ENCODE measurements at places on chromosomes 5 and 9. TPM values are rescaled to one million over a fixed set of nuclear protein-coding genes. Genes with fewer than 3 reads are reported as not detected.

DNA sequence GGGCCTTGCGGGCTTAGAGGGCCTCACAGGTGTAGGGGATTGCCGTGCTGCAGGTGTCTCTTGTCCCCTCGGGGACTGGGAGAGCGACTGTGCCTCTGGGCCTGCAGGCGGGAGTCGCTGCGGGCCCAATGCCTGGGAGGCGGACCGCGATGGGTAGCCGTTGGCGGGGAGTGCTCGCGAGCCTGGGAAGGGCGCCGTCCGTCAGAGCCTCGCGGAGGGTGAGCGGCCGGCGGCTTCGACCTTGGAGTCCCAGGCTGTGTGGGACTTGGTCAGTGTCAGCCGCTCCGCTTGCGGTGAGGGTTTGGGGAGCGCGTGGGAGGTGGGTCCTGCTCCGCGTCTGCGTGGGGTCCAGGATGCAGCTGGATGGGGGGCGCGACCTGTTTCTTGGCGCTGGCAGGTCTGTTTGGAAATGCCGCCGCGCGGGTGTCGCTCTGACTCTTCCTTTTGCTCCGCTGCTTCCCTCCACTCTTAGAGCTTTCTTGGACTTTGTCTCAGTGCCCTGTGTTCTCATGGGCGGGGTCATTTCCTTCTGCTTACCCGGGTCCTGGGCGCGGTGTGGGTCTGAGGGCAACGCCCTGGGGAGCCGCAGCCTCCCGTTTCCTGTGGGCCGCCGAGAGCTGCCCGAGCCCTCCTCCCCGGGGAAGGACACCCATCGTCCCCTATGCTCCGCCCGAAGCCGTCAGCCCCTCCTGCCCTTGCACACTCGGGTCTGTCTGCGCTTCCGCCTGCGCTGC is 88.9 kb upstream of the CACNA1B start:
- peak overlapping the region; percentile 39 for H3K27ac ChIP-seq
- peaks cover 5% of the 10 kb centered on the region for H3K36me3 ChIP-seq
- DNase-seq = peak; percentile 76
- no peak overlapping the region for H3K4me3 ChIP-seq
- no peaks in the 10 kb centered on the region for H3K4me1 ChIP-seq
- no peaks in the 10 kb centered on the region for H3K27me3 ChIP-seq

DNA sequence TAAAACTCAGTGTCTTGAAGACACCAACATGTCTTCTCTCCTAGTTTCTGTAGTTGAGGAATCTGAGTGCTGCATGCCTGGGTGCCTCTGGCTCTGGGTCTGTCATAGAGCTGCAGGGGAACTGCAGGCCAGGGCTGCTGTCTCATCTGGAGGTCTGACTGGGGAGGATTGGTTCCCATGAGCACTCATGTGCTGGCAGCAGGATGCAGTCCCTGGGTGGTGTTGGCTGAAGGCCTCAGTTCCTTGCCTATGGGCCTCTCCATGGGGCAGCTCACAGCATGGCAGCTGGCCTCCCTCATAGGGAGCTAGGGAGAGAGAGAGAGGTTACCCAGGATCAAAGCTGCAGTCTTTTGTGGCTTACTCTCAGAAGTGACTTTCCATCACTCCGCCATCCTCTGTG is 22.6 kb downstream of the UBE2QL1 start:
- no peaks in the 10 kb centered on the region for H3K36me3 ChIP-seq
- H3K27me3 ChIP-seq = no peaks in the 10 kb centered on the region
- no peaks in the 10 kb centered on the region for H3K4me1 ChIP-seq

GRCh38 chr5:60382716-60383115 is 317.2 kb downstream of the DEPDC1B start:
- no peaks in the 10 kb centered on the region for H3K27me3 ChIP-seq
- no peak overlapping the region for H3K4me3 ChIP-seq
- H3K4me1 ChIP-seq = peaks cover 4% of the 10 kb centered on the region
- no peaks in the 10 kb centered on the region for H3K36me3 ChIP-seq

GRCh38 chr9:23728736-23729135 is 97.3 kb downstream of the ELAVL2 start:
- H3K36me3 ChIP-seq = no peaks in the 10 kb centered on the region
- no peaks in the 10 kb centered on the region for H3K4me1 ChIP-seq
- H3K27me3 ChIP-seq = no peaks in the 10 kb centered on the region
- no peak overlapping the region for H3K4me3 ChIP-seq
- no peak overlapping the region for H3K27ac ChIP-seq
- no peak for DNase-seq

DNA sequence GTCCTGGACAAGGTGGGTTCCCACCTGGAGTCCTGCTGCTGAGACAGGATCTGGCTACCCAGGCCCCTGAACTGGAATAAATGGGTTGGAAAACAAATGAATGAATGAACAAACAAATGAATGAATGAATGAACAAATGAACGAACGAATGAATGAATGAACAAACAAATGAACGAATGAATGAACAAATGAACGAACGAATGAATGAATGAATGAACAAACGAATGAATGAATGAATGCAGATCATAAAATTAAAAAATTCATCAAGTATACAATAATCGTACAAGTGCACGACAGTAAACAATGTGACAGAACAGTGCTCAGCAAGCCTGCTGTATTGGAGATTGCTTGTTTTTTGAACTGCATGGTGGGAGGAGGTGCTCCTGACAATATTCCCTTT is 2097.1 kb downstream of the MAT2B start:
- no peak overlapping the region for H3K27ac ChIP-seq
- no peaks in the 10 kb centered on the region for H3K4me1 ChIP-seq

- no peaks in the 10 kb centered on the region for H3K4me1 ChIP-seq
- no peaks in the 10 kb centered on the region for H3K27me3 ChIP-seq
- no peak overlapping the region for H3K4me3 ChIP-seq
- no peaks in the 10 kb centered on the region for H3K36me3 ChIP-seq
Measured at GRCh38 chr9:4269872-4270271, 30.0 kb downstream of the GLIS3 start.

DNA sequence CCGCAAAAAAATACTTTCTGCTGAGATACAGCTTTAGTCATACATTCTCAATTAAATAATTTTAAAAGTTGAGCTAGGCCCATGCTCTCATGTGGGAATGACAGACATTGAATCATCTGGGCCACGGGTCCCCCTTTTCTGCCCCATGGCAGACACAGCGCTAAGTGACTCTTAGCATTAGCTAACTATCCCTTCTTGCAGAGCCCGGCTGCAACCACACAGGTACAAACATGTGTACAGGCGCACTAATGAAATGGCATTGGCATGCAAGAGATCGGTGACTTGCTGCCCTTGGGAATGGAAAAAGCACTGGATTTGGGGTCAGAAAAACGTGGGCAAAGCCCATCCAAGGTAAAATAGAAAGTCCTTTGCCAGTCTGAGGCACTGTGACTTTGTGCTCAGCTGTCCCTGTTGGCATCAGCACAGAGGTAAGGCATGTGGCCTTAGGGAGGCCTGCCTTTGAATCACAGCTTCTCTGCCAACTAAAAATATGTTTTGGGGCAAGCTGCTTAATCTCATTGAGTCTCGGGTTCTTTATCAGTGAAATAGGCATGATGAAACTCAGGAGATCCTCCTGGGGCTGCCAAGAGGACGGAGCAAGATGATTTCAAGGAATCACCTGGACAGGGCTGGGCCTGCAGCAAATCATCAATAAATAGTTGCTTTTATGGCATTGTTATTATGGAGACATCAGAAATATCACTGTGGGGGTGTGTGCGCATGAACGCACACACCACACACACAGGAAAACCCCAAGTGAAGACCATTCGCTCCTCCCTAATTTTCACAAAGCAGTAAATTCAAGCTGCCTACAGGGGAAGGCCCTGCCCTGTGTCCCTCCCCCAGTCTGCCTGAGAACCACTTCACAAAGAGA is 54.2 kb downstream of the WHRN start:
- H3K4me3 ChIP-seq = no peak overlapping the region
- H3K27ac ChIP-seq = no peak overlapping the region
- no peak for DNase-seq
- no peaks in the 10 kb centered on the region for H3K4me1 ChIP-seq
- H3K36me3 ChIP-seq = no peaks in the 10 kb centered on the region

DNA sequence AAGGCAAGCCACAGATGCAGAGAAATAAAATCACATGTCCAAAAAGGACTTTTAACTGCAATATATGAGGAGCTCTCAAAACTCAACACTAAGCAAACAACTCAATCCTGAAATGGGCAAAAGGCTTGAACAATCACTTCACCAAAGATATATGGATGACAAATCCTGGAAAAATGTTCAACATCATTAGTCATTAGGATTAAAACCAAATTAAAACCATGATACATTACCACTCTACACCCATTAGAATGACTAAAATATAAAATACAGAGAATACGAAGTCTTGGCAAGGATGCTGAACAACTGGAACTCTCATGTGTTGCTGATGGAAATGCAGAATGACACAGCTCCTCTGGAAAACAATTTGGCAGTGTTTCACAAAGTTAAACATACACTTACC is 277.4 kb downstream of the TLE1 start:
- H3K27ac ChIP-seq = no peak overlapping the region
- no peaks in the 10 kb centered on the region for H3K4me1 ChIP-seq
- DNase-seq = no peak

- no peak overlapping the region for H3K27ac ChIP-seq
- H3K4me1 ChIP-seq = no peaks in the 10 kb centered on the region
- DNase-seq = no peak
Measured at GRCh38 chr5:72988769-72989168, 32.9 kb downstream of the FCHO2 start.

GRCh38 chr5:1660511-1660910 is 136.8 kb upstream of the LPCAT1 start:
- no peaks in the 10 kb centered on the region for H3K4me1 ChIP-seq
- peaks cover 4% of the 10 kb centered on the region for H3K27me3 ChIP-seq
- no peak overlapping the region for H3K27ac ChIP-seq
- H3K4me3 ChIP-seq = no peak overlapping the region

- peaks cover 7% of the 10 kb centered on the region for H3K4me1 ChIP-seq
- no peak overlapping the region for H3K4me3 ChIP-seq
- no peaks in the 10 kb centered on the region for H3K36me3 ChIP-seq
- no peak for DNase-seq
- no peaks in the 10 kb centered on the region for H3K27me3 ChIP-seq
Measured at GRCh38 chr9:2332663-2333062, 288.9 kb upstream of the VLDLR start.

GRCh38 chr9:14272927-14273528 is 40.9 kb downstream of the NFIB start:
- H3K27ac ChIP-seq = peak overlapping the region; percentile 23
- peaks cover 42% of the 10 kb centered on the region for H3K4me1 ChIP-seq
- H3K36me3 ChIP-seq = no peaks in the 10 kb centered on the region
- H3K4me3 ChIP-seq = peak overlapping the region; percentile 3

GRCh38 chr9:111599092-111599954 is at the start of gene PTGR1:
PTGR1 (minus strand) TSS chr9:111599647; CDS start chr9:111597422, 2,225 bp downstream.
- no peaks in the 10 kb centered on the region for H3K27me3 ChIP-seq
- no peaks in the 10 kb centered on the region for H3K4me1 ChIP-seq
- H3K36me3 ChIP-seq = peaks cover 3% of the 10 kb centered on the region
- peak within 1 kb of the TSS; percentile 95 for H3K27ac ChIP-seq

- H3K4me3 ChIP-seq = no peak overlapping the region
- no peaks in the 10 kb centered on the region for H3K27me3 ChIP-seq
- H3K4me1 ChIP-seq = no peaks in the 10 kb centered on the region
Measured at GRCh38 chr5:178640331-178641045, 13.6 kb upstream of the CLK4 start.

The ANKRD31 gene
- polyA plus RNA-seq = 0.17 TPM

The PCDHB11 gene
- polyA plus RNA-seq = 0.47 TPM

The SETD9 gene
- polyA plus RNA-seq = 8.0 TPM

The PDE6A gene
- polyA plus RNA-seq = not detected

The RANBP3L gene
- polyA plus RNA-seq = 8.7 TPM

The PCDHGA9 gene
- 0.54 TPM for polyA plus RNA-seq

The ITGA2 gene
- polyA plus RNA-seq = 4.9 TPM

The EPB41L4A gene
- polyA plus RNA-seq = 10.2 TPM

The PCDHB4 gene
- 0.90 TPM for polyA plus RNA-seq

The PAEP gene
- polyA plus RNA-seq = not detected

The PPP2R2B gene
- polyA plus RNA-seq = 8.2 TPM

The TEX48 gene
- polyA plus RNA-seq = not detected

All from kidney (tissue), 22 donors.